ENCODE measurements at places on chromosomes 2 and 18. TPM values are rescaled to one million over a fixed set of nuclear protein-coding genes. Genes with fewer than 3 reads are reported as not detected.

- DNase-seq, result peak; percentile 76
Measured at GRCh38 chr18:9055185-9055584, 47.3 kb upstream of the NDUFV2 start.

Gene CNDP1
- total RNA-seq, result not detected

DNA sequence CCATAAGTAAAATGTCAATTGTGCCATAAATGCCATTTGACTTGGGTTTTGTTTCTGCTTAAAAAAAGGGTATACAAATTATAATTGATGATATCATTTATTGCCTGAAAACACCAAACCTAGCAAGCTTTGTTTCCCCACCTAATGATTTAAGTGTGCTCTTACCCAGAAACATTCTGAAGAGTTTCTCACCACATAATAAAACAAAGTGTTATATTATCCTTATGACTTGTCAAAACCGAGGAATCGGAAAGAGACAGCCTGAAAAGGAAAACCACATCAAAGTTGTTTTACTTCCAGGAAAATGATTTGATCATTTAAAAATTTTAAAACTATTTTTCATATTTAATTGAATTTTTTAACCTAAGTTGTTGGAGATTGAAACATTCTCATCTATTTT lies 170.5 kb upstream of the SLC39A10 start:
- no peak for DNase-seq

- peak; percentile 46 for DNase-seq
Measured at GRCh38 chr2:20723543-20723942, 56.6 kb downstream of the GDF7 start.

Measured in HFFc6 (cell line).